NCI-H1048 (cell line): ENCODE measurements at places on chromosomes 5 and 9.
A peak's percentile ranks its signal among the peaks of the same experiment; 100 is the strongest.

DNA sequence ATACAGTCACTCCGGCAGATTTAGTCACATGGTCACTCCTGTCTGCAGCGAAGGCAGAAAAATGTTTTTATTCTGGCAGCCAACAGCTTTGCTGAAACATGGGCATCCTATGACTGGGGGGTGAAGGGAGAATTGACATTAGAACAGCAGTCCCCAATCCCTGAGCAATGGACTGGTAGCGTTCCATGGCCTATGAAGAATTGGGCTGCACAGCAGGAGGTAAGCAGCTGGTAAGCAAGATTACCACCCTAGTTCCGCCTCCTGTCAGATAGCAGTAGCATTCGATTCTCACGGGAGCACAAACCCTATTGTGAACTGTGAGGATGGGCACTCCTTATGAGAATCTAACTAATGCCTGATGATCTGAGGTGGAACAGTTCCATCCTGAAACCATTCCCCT, 93.1 kb upstream of the FTMT start:
- no peak for DNase-seq

DNA sequence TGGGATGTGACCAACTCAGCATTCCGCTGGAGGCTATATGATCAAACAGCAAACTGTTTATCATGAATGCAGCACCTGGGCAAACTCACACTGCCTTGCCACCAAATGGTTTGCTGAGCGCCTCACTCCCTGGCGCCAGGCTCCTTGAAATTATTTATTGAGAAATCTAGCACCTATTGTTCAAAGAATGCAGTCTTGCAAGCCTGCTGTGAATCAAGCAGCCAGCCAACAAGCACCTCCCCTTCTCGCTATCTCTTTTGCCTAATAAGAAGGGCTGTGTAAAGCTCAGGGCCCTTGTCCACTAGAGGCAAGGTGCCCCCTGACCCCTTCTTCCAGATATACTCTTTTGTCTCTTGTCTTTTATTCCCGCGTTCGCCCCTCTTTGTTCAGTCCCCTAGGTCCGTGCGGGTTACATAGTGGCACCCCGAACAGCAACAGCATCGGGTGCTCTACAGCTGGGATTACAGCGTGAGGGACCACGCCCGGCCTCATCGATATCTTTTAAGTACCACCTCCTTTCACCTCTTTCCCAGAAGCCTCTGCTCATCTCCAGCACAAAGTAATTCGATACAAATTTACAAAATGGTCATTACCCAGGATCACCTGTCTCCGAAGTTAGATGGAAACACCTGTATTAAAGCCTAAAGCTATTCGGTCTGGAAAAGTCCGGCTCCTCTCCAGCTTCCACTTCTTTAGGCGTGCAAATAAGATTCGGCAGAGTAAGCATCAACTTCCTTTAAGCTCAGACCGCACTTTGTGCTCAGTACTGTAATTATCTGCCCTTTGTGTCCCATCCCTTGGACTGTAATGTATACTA, 896 bp downstream of the RIGI start:
- no peak for DNase-seq

GRCh38 chr5:134551901-134552300, 26.4 kb downstream of the JADE2 start:
- no peak for DNase-seq

DNA sequence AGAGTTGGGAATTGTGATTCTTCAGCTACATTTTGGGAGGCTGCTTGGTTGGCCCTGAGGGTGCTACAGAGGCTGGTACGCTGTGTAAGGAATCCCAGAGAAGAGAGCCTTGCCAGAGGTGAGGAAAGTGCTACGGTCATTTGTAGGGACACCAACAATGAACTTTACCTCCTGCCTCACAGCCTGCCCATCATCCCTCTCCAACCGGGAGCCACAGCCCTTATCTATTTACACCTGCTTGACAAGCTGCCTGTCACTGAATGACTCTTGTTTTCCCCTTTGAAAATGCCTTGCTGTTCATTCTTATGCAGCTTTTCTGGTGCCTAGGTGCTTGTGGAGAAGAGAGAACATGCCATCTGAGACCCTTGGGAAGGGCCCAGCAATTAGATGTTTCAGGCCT, 110.8 kb downstream of the PCSK1 start:
- no peak for DNase-seq

GRCh38 chr9:34171753-34172535, 6.9 kb upstream of the UBAP1 start:
- no peak for DNase-seq

- DNase-seq: no peak
Observed at GRCh38 chr5:168786147-168786546, 207.0 kb upstream of the PANK3 start.

- no peak for DNase-seq
Observed at GRCh38 chr5:82813861-82814260, 263.3 kb downstream of the TMEM167A start.

DNA sequence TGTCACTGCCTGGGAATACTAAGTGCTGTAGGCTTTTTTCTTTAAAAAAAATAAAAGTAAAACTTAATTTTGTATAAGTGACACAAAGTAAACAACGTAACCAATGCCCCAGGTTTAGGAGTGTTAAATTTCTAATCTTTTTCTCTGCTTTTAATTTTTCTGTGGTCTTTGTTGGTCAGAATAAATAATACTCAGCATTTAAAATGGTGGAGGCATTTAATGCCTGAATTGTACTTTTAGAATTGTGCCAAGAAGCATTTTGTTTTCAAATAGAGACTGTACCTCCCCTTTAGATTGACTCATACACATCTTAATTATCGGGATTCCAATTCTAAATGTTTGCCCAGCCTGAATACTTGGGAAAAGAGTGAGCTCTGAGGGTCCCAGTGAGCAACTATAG, 1.6 kb downstream of the DMXL1 start:
- DNase-seq: no peak

DNA sequence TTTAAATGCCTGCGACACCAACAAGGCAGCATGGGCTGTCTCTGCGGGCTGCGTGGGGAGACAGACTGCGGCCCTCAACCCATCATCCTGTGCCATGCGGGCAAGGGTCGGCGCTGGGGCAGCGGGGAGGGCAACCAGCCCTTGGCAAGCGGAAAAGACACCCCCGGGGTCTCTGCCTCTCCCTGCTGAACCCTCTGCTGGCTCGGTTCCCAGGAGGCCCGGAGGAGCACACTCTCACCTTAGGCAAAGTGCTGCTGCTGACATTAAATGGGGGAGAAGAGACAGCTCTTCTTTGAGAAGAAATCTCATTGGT, 129.6 kb upstream of the PPP1R26 start:
- DNase-seq: no peak

- DNase-seq: no peak
Observed at GRCh38 chr9:78001946-78002731, 29.5 kb downstream of the GNAQ start.

- DNase-seq: no peak
Observed at GRCh38 chr9:69590266-69590665, 81.9 kb downstream of the APBA1 start.

- no peak for DNase-seq
Observed at GRCh38 chr5:3709717-3710348, 114.2 kb downstream of the IRX1 start.

GRCh38 chr5:82405618-82406204, 127.6 kb upstream of the RPS23 start:
- DNase-seq: no peak

DNA sequence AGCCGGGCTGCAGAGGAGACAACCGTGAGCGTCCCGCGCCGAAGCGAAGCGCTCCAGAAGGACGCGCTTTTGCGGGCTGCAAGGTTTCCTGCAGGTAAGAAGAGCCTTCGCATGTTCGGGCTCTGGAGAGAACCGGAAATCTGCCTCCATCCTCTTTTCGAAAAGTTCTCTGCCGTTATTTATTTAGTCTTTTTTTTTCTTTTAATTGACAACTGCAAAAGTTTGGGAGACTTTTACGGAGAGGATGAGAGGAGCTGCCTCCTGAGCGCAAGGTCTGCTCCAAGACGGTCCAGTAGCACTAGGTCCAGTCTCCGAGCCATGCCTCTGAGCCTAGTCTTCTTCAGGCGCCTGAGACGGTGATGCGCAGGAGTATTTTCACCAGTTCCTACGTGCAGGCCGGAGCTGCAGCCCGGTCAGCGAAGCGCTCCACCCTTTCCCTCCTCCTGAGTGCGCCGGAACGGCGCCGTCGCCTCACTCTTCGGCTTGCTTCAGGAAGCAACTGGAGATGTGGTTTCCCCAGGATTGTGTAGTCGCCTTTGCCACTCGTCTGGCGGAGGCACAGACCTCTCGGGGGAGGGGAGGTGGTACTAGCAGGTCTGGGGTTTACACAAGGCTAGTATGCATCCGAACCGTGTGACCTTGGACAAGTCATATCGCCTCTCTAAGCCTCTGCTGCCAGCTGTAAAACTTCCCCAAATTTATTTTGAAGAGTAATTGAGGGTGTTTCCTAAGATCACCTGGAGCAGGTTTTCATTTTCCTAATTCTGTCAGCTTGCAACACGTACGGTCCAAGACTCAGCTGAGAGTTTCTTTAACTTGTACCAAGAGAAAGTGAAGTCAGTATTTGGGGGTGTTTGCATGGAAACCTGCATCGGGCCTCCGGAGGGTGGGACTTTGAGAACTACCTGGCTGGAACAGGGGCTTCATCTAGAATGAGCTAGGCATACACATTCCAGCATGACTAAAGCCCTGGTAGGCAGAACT, 4.5 kb downstream of the POU4F3 start:
- DNase-seq: no peak

DNA sequence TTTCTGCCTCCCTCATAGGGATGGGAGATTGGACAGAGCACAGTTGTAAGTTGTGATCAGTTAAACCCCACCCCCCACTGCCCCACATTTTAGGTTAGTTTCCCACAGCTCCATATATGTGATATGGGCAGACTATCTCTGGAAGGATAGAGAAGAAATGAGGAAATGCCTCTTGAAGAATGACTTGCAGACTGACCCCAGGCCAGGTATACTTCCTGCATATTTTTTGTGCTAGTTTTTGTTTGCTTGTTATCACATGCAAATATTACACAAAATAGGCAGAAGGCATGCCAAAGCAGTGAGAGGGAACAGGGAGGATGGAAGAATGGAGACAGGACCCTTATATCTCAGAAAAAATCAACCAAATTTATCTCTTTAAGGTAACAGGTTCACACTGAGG, 10.1 kb upstream of the GLRX start:
- DNase-seq: no peak

GRCh38 chr9:110797611-110798010, 129.0 kb downstream of the MUSK start:
- no peak for DNase-seq

DNA sequence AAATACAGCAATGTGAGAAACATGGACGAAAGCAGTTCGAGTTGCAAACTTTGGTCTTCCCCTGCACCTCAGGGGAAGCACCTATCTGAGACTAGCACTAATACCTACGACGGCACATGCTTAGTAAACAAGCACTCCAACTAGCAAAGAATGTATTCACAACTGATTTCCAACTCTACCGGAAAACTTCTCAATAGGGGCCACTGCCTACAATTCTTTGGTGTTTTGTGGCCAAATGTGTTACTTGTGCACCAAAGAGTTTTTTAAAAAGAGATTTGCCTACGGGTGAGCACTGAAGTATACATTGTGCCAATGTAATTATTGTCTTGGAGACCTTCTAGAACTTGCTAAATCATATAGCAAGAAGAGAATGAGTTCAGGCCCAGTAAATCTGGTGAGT, 12.2 kb downstream of the ENC1 start:
- DNase-seq: no peak

DNA sequence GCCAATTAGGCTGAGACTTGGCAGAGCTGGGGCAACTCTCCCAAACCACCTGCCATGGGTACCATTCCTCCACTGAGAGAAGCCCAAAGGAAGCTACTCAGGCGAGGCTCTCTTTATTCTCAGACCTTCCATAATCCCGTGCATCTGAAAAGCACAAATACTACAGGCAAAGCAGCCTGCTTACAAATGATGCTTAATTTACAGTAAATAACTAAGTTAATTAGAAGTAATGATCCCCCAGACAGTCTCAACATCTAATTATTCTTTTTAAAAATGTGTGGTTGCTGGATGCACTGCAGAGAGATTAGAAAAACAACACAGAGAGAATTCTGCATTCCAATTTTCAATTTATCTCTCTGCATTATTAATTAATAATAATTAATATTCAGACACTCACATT, 53.1 kb downstream of the AK8 start:
- DNase-seq: no peak

DNA sequence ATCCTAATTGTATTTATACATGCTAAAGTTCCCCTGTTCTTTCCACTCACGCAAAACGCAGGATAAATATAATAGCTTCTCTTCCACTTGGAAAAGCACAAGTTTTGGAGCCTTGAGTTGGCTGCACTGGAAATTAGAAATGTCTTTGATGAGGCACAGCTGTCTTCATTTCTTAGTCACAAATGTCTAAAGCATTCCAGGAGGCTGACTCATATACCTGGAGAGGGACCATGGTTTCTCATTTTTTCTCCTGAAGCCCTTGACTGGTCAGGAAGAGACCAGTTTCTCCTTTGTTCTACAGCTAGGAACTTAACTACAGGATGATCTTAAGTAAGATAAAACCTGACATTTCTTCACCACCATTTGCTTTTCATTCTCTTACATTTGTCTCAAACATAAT, 16.2 kb downstream of the MTX3 start:
- no peak for DNase-seq

- no peak for DNase-seq
Observed at GRCh38 chr5:164636456-164636855, 1131.0 kb downstream of the MAT2B start.

DNA sequence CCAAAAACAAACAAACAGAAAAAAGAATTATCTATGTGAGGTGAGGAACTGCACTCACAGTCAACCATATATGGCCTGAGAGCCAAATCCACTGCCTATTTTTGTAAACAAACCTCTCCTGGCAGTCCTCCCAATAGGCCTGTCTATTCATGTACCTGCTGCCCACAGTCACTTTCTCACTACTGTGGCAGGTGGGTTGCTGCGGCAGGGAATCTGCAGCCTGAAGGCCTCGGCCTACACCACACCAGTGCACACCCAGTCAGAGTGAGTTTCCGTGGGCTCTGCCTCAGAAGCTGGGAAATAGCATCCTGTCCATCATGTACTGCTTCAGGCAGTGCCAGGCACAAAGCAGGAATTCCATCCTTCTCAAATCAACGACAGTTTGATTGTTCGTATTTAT, 82.3 kb downstream of the SPTLC1 start:
- DNase-seq: no peak

DNA sequence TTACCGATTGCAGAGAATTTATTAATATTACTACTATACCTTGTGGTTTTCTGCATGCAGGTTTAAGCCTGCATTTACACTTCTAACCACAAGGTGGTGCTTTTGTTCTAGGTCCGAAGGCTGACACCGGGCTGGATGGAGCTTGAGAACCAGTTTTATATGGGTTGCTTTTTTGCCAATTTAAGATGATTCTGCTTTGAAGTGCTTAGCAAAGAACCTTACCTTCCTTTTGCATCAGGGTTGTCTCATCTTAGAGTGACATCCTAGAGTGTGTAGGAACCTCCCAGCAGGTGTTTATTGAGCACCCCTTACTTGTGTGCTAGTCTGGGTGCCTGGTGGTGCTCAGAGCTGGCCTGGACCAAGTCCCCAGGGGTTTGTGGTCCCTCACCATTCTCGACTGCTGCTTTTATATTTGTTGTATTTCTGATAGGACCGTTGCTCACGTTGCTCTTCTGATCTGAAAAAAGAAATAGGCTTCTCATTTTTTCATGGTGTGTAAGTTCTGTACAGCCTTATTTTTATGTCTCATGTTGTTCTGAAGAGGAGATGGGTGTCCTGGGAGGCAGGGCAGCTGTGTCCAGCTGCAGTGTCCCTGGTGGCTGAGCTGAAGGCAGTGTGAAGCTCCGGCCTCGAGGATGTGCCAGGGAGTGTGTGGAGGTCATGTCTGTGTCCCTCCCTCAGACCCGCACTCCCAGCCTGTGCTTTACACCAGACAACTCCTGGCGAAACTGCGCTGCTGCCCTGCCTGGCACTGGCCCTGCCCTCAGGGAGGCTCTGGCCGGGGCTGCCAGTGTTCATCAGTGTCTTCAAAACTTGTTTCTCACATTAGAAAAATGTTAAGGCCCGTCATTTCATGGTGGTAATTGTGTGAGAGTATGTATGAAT, 54.3 kb downstream of the EHMT1 start:
- peak; percentile 49 for DNase-seq
